ENCODE measurements at places on chromosomes 11 and 22. TPM values are rescaled to one million over a fixed set of nuclear protein-coding genes. Genes with fewer than 3 reads are reported as not detected.

DNA sequence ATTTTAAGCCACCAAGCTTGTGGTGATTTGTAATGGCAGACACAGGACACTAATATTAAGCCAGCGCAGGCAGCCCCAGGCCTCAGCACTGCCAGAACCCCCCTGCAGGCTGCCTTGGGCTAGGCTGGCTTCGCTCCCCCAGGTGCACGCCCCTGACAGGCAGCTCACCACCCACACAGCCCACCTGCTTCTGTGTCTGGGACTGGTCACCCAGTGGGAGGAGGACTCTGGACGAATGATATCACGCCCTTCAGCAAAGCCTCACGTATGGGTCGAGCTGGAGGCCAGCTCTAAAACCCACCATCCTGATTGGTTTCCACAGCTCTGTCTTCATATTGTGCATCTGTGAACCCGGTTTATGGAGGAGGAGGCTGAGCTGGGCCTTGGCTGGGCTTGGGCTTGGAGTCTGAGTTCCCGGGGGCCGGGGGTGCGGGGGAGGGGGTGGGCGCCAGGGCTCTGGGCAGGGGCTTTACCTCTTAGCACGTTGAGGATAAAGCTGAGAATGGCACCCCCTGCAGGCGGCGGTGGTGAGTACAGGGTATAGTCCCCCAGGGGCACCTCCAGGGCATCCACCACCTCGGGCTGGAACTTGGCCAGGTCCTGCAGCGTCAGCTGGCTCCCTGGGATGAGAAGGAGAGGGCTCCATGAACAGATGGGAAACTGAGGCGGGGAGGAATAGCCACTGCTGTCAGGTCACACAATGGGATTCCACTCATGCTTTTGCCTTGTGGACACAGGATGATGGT is 13.8 kb downstream of the GGT5 start:
- no peak for DNase-seq

DNA sequence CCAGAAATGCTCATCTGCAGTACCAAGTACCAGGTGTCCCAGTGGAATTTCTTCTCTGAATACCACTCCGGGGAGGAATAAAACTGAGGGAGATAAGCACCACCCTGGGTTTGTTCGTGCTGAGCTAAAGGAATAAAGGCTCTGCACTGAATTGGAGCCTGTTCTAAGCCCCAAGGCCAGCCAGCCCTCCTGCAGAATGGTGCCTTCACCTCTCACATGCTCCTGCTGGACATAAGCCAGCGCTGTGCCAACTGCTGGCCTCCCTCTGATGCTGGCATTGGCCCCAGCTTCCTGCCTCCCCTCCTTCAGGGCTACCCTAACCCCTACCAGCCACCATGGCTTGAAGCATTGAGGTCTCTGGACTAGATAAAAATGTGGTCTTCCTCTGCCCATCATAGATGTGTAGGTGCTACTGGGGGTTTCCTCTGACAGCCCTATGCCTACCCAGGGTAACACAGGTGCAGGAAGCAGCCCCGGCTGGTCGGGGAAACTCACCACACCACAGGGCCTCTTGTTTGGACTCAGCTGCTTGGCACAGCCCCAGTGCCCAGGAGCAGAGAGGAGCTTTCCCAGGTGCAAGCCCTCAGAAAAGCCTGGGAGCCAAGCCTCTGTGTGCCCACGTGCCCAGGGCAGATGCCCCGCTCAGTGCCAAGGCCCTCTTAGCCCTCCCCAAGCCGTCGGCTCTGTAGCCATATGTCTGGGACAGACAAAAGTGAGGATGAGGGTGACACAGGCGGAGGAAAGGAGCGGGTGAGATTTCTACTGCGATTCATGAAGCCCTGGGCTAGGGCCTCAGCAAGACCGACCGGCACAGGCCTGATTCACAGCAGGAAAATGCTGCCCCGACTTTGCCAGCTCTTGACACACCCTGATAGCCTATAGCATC is 34.1 kb upstream of the JAM3 start:
- peak; percentile 26 for DNase-seq

DNA sequence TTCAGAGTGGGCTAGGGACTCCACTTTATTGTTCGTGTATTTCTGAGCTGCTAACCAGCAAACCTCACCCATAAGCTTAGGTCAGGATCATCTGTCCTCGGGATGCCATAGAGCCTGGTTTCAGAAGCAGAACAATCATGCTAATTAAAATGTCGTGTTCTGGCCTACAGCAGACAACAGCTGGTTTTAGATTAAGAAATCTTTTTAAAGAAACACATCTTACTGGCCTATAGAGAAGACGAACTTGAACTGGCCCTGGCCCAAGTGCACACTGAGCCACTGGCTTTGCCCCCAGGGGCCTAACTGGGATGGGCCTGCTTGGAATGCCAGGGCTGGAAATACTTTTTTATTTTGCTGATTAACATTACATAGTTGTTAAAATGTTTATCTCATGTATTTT is 63.2 kb downstream of the ALX4 start:
- DNase-seq, result no peak

- DNase-seq, result no peak
Observed at GRCh38 chr11:122441666-122442035, 213.9 kb upstream of the UBASH3B start.

- no peak for DNase-seq
Observed at GRCh38 chr22:49929211-49929979, 11.0 kb downstream of the CRELD2 start.

DNA sequence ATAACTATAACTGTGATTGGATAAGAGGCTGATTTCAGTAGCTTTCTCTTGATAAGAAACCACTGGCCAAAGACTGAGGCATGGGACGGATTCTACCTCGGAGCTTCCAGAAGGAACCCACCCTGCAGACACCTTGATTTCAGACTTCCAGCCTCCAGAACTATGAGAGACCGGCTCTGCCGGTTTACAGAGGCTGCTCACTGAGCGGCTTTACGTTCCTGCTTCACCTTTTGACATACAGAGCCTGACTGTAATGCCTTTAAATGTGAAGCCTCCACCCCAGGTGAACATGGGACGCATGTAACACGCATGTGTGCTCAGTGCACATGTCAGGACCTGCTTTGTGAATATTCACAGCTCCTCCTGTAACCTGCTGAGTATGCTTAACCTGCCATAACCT is 361.5 kb downstream of the CTTN start:
- DNase-seq, result no peak

Gene FGF4
- total RNA-seq, result not detected

Gene SLC22A25
- not detected for total RNA-seq

Gene OMP
- total RNA-seq, result not detected

Gene ME3
- 68.5 TPM for total RNA-seq

Data from breast epithelium (tissue), 4 donors.